ENCODE measurements at places on chromosomes 16 and 17.

- DNase-seq, result no peak
Measured at GRCh38 chr16:10787304-10787703, 31.3 kb downstream of the TVP23A start.

- no peak for DNase-seq
Measured at GRCh38 chr17:30449480-30449879, 27.7 kb upstream of the GOSR1 start.

GRCh38 chr16:21590796-21591195 is 8.6 kb upstream of the METTL9 start:
- no peak for DNase-seq

GRCh38 chr17:48438516-48439061 is 8.6 kb upstream of the SKAP1 start:
- DNase-seq, result no peak

- DNase-seq, result no peak
Measured at GRCh38 chr17:52106072-52106471, 52.4 kb downstream of the CA10 start.

- DNase-seq, result peak; percentile 44
Measured at GRCh38 chr17:61457226-61457983, 5.2 kb downstream of the TBX4 start.

DNA sequence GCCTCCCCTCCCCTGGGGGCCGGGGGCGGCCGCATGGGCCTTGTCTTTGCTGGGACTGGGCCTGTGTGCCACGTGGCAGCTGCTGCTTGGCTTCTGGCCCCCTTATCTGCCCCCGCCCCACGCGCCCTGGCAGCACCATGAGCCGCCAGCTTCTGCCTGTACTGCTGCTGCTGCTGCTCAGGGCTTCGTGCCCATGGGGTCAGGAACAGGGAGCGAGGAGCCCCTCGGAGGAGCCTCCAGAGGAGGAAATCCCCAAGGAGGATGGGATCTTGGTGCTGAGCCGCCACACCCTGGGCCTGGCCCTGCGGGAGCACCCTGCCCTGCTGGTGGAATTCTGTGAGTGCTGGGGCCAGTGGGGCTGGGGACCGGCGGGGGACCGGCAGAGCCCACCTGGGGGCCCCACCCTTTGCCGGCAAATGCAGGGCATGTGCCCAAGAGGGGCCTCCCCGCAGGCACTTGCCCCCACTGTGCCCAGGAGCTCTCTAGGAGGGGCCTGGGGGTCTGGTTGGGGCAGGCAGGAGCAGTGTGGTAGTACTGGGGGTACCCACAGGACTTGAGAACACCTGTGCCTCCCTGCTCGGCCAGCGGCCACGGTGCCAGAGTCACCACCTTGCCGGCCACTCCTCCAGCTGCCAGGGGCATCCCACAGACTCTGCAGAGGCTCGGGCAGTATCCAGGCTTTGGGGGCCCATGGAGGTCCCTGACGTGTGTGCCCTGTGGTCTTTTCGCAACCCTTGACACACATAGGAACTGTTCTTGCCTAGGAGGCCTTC is at the start of gene PDIA2:
TSS of gene PDIA2 (plus strand) at position 132 of the 773 bp plus-strand sequence. CDS start at position 138, 6 bp downstream.
- DNase-seq, result no peak

DNA sequence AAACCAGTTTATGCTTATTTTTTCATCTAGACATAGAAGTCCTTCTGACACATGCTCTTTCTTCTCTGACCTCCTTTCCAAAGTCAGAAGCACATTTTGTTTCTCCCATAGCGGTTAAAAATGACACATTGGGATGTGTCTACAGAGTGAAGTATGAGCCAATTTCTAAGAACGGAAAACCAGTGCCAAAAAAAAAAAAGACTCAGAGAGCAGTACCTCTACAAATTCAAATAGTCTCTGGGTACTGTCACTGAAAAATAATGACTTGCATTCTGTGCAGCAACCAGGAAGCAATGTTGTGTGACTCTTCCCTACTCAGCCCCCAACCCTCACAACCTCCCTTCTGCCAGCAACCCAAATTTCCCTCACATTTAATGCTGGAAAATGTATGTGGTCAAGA is 145.5 kb upstream of the PMFBP1 start:
- no peak for DNase-seq

DNA sequence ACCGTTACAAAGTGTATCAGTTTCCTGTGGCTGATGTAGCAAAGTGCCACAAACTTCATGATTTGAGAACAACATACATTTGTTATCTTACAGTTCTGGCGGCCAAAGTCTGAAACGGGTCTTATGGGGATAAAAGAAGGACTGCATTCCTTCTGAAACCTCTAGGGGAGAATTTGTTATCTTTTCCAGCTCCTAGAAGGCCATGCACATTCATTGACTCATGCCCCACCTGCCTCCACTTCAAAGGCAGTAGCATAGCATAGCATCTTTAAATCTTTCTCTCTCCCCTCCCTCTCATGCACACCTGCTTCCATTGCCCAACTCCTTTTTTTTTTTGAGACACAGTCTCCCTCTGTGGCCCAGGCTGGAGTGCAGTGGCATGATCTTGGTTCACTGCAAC is 190.7 kb upstream of the DYNLRB2 start:
- no peak for DNase-seq

- DNase-seq, result no peak
Measured at GRCh38 chr17:76735586-76736348, 1.4 kb downstream of the SRSF2 start.

All from activated effector memory CD4-positive, alpha-beta T cell treated with anti-CD3 and anti-CD28 coated beads, Interleukin-2, amount 50 U/mL, for 16 hours (primary cell).